Stimulated activated CD8-positive, alpha-beta memory T cell treated with anti-CD3 and anti-CD28 coated beads, Interleukin-7, amount 100 ng/mL, for 4 hours (primary cell): ENCODE measurements at places on chromosomes 6 and 20.

DNA sequence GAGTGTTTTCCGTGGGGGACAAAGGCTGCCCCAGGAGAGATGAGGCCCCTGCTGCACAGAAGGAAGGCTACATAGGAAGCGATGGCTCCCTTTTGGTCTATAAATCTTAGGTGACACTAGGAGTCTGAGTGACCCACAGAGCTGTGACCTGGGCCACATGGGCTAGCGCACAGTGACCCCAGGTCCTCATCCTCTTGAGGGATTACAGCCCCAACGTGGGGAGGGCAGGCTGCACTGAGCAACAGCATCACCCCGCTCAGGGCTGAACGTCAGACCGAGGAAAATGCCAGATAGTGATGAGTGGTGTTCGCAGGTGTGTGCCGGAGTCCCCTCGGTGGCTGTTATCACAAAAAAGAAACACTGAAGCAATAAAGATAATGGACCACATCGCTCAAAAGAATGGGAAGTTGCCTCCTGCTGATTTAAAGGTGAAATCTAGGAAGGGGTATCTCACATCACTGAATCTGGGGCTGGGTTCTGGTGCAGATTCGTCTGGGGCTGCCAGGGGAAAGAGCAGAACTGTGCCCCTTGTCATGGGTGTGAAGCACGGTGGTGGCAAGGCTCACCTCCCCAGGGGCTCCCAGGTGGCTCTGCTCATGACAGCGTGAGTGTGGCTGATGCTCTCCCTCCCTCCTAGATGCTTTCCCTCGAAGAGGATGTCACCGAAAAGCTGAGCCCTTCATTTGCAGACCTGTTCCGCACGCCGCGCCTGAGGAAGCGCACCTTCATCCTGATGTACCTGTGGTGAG is 14.5 kb downstream of the SLC22A1 start:
- no peak for DNase-seq

GRCh38 chr20:20367575-20368417 is at the start of gene INSM1:
INSM1 (plus strand) TSS chr20:20368104; CDS start chr20:20368268, 164 bp downstream.
- no peak for DNase-seq

DNA sequence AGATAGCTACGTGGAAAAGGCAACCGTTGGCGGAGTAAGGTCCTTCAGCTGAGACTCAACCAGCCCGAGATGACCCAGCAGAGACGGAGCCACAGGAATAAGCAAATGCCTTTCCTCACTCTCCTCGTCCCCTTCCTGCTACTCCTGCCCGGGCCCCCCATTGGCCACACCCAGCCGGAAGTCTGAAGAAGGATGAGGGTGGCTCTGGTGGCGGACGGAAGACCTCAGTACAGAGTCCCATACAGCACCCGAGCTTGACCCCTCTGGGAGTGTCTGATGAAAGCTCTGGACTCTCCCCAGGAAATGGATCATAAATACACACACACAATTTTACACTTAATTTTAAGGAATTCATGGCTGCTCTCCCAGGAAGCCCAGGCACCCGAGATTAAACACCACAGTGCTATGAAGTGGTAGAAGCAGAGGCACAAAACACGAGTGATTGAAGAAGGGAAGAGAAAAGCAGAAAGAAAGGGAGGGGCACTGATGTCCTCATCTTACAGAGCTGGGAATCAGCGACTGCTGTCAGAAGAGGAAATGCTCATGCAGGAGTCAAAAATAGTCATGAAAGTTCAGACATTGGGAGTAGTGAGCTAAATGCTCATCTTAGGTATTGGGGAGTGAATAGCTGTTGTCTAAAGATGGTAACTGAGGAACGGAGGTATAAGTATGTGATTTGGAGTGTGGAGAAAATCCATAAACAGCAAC is 125.6 kb downstream of the BANF2 start:
- DNase-seq: no peak

- no peak for DNase-seq
These were observed 26.1 kb downstream of the PXDC1 start for GRCh38 chr6:3725145-3726047.
